Stimulated activated CD8-positive, alpha-beta memory T cell treated with anti-CD3 and anti-CD28 coated beads, Interleukin-7, amount 100 ng/mL, for 24 hours (primary cell): ENCODE measurements at places on chromosomes 11 and 22.
A peak's percentile ranks its signal among the peaks of the same experiment; 100 is the strongest.

DNA sequence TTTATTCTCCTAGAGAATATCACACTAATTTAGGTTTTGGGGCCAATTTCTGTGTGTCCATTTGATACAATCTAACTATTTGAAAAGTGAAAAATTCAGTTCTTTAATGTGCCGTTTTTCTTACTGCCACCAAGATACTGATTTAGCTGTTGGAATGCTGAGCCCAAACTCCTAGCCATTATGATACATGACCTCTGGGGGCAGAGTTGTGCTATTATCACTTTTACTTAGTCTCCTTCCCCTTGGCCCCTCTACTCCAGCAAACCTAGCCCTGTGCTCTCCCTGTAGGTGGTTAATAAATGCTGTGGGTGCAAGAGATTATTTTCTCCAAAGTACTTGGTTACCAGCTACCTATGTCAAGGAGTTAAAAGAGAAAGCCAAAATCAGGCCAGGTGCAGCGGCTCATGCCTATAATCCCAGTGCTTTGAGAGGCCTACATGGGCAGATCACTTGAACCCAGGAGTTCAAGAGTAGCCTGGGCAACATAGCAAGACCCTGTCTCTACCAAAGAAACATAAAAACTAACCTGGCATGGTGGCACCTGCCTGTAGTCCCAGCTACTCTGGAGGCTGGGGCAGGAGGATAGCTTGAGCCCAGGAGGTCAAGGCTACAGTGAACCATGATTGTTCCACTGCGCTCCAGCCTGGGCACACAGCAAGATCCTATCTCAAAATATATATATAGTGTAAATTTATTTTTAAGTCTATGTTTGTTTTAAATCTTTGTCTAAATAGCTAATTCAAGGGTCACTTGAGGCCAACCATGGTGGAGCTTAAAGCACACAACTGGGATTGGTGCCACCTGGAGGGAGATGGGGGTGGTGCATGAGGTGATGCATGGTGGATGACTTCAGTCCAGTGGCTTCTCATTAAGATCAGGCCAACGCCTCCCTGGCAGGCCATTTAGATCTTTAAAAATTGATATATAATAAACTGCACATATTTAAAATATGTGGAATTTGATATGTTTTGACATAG, 193.2 kb upstream of the PLET1 start:
- no peak for DNase-seq

DNA sequence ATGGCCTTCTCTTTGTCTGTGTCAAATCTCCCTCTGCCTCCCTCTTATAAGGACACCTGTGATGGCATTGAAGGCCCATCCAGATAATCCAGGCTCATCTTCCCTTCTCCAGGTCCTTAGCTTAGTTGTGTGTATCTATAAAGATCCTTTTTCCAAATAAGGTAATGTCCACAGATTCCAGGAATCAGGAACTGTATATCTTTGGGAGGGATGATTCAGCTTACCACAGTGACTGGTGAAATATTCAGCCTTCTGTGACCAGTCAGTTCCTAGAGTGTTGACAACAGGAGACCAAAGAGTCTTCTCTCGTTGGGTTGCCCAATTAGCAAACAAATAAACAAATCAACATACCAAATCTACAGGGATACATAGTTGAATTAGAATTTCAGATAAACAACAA, 175.8 kb downstream of the MPPED1 start:
- no peak for DNase-seq

- DNase-seq: no peak
Measured at GRCh38 chr11:129861702-129862522, 33.5 kb downstream of the NFRKB start.

DNA sequence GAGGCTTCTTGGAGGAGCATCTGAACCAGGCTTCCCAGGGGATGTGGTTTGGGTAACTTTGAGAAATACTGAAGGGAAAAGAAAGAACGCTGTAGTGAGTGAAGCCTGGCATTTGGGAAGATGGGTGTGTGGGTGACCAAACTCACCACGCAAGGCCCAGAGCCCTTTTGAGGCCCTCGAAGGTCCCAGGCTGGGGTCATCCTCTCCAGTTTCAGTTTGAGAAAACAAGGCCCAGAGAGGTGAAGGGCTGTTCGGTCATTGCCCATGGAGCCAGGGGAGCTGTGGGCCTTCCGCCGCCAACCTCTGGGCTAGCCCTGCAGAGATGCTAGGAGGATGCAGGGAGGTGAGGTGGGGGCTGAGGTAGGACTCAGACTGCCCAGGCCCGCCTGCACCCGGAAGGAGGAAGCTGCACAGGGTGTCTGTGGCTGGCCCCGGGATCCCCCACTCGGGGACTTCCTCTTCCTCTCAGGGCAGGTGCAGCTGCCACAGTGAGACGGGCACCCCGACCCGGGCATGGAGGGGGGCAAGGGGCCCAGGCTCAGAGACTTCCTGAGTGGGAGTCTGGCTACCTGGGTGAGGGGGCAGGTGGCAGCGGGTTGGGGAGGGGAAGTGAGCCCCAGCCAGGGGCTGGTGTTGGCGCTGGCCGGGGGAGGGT, at the start of gene CCDC88B:
CCDC88B (plus strand) TSS at position 451 of the 655 bp plus-strand sequence; CDS start at position 514, 63 bp downstream.
- peak; percentile 70 for DNase-seq

- no peak for DNase-seq
Measured at GRCh38 chr11:91904792-91905785, 319.5 kb upstream of the FAT3 start.

DNA sequence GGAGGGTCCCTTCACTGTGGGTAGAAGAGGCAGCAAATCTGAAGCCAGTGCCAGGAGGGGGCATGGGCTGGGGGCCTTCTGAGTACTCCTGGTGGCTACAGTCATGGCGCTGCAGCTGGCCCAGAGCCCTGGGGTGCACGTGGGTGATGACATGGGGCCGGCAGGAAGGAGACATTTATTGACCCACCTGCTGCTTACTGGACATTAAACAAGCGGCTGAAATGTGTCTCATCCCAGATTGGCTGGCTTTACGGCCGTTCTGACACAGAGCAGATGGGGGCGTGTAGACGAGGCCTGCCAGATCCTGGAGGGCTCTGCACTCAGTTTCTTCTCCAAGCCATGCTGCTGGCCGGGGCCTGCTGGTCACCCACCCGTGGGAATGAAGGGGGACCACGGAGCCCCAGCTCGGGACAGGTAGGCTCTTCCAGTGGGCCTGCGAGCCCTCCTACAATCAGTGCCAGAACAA, 906.9 kb downstream of the BRD1 start:
- DNase-seq: no peak

- DNase-seq: no peak
Measured at GRCh38 chr11:31326470-31327148, 42.9 kb downstream of the DCDC1 start.

DNA sequence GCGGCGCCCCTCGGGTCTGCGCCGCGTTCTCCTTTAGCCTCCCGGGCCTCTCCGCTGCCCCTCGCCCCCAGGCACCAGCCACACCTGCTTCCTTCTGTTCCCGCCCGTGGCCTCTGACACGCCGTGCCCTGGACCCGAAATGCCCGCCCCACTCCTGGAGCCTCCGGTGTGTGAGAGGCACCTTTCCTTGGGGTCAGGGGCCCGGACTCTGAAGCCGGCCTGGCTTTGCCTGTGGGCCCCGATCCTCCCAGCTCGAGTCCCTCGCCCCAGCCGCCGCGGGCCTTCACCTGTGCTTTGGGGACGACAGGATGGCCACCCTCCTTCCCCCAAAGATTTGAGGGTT, 661 bp upstream of the CDPF1 start:
- no peak for DNase-seq

GRCh38 chr11:59174664-59175033, 2.7 kb downstream of the DTX4 start:
- DNase-seq: no peak

- no peak for DNase-seq
Measured at GRCh38 chr11:8870411-8871170, 40.4 kb upstream of the AKIP1 start.

- DNase-seq: no peak
Measured at GRCh38 chr11:64757549-64758329, 2.0 kb downstream of the PYGM start.

DNA sequence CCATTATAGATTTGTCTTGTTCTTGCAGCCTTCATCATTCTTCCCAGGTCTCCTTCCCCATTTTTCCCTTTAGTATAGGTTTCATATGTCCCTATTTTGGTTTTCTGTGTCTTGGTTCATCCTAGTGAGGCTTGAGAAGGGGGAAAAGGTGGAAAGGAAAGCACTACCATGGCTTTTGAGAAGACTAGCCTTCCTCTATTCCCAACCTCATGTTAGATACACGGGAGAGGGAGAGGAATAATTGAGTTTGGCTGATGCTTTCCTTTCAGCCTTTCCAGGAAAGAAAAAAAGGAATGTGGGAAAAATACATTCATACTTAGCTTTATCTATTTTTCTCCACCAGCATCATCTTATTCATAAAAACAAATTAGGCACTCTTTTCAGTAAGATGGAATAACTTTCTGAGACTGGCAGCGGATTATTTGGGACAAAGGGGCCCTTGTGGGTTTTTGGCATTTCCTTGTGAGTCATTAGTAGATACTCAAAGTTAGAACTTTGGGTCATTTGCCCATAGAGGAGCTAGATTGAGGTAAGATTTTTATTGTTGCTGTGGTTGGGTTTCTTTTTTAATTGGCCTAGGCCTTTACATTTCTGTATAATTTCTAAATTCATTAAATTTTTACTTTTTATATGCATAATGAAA, 23.8 kb downstream of the CAPRIN1 start:
- no peak for DNase-seq

GRCh38 chr11:26762089-26762488, 40.2 kb upstream of the SLC5A12 start:
- no peak for DNase-seq

DNA sequence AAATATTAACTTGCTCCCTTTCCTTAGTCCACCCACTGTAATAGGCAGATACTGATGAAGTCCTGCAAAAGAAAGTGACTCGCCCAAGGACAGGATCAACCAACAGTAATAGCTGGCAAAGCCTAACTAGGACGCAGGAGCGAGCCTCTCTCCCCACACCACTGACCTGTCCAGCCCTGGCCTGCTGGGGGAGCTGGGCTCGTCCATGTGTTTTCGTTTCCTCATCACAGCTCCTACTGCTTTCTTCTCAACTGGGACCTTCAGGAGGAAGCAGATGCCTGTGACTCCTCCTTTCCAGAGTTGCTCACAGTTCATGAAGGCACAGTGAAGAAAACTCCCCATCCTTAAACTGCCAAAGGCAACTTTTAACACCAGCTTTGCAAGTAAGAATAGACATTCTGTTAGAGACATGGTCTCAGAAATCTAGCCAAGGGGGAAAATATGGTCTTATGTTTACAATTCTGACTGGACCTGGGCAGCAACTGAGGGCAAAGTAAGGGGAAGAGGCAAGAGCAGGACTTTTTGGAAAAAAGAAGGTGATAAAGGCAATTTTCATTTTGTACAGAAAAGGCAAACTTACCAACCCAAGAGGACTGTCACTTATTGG, 11.6 kb upstream of the GPHA2 start:
- DNase-seq: no peak

- no peak for DNase-seq
Measured at GRCh38 chr22:41469218-41469851, 418 bp downstream of the ACO2 start.

DNA sequence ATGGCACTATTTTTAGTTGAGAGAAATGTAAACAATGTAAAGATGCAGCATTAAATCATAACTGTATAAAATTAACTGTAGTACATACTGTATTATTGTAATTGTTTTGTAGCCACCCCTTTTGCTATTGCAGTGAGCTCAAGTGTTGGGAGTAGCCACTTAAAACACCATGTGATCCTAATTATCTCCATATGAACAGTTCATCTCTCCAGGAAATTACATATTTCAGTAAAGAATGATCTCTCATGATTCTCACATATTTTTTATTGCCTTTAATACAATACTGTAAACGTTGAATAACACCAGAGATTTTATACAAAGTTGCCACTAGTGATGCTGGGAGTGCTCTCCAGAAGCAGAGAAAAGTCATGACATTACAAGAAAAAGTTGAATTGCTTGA, 1768.6 kb downstream of the LRRC4C start:
- DNase-seq: no peak
